Right lung (tissue), 10 donors: ENCODE measurements at places on chromosomes 16 and 17.

DNA sequence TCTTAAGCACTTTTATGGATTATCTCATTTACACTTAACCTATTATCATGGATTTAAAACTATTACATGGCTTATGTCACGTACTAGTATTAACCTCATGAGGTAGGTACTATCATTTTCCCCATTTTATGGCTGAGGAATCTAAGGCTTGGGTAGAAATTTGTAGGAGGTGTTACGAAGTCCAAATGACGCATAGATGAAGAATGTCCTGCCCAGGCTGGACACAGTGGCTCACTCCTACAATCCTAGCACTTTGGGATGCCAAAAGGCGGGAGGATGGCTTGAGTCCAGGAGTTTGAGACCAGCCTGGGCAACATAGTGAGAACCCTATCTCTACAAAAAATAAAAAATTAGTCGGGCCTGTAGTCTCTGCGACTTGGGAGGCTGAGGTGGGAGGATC, 4.8 kb upstream of the C1QL1 start:
- no peak for DNase-seq

GRCh38 chr16:70746040-70746707, 54.8 kb downstream of the VAC14 start:
- DNase-seq, result no peak

DNA sequence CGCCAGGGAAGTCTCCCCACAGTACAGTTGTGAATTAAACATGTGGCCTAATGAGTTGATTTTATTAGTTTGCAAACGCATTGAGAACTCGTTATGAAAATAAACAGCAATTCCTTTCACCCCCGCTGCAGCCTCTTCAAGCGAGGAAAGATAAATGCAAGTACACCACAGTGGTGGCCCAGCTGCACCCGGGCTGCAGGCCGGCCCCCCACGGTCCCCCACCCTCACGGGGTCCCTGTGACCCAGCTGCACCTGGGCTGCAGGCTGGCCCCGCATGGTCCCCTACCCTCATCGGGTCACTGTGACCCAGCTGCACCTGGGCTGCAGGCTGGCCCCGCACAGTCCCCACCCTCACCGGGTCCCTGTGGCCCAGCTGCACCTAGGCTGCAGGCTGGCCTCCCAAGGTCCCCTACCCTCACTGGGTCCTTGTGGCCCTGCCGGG, 32.2 kb downstream of the SDK2 start:
- DNase-seq, result no peak

DNA sequence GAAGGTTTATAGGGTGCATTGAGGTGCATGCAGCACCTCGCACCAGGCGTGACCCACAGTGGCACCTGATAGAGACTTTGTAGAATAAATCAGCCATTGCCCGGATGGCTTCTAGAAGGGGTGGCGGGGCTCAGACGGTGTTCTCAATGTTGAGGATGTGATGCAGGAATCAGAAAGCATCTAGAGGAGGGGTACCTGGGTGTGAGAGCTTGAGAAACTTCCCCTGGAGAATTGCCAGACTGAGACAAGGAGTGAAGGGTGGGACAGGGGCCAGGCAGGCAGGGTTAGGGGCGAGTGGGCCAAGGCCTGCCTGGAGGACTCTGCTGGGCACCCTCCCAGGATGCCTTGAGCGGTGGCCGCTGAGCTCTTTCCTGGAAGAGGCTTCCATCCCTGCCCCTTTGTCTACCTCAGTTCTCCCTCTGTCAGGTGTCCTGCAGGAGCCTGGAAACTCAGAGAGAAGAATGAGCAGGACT, 9.3 kb upstream of the ADGRG1 start:
- DNase-seq, result no peak

GRCh38 chr16:27398894-27399853, 2.8 kb upstream of the IL21R start:
- DNase-seq, result no peak

DNA sequence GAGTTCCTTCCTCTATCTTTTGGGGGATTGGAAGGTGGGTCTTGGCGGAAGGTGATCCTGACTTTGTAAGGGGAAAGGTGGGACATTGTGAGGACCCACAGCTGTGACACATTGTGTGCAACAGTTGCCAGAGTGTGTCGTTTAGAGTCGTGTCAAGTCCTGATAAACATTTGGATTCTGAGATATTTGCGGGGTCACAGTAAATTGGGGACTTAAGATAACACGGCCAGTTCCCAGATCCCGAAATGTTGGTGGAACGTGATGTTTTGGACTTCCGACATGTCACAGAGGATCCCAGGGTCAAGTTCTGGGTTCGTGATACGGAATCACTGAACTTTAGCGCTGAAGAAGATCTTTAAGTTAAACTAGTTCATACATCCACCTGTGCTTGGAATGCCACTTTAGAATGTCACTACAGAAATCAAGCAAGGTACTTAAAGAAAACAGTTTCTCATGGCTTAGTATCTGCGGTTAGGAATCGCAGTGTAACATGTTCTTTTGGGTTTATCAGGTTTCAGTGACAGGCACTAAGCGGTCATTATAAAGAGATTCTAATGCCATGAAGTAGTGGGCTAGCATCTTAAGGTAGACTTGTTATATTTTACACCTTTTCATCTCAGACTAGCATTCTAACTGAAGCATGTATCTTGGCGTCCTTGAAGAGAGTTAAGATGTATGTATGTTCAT, 815 bp downstream of the ATAD5 start:
- DNase-seq, result no peak

DNA sequence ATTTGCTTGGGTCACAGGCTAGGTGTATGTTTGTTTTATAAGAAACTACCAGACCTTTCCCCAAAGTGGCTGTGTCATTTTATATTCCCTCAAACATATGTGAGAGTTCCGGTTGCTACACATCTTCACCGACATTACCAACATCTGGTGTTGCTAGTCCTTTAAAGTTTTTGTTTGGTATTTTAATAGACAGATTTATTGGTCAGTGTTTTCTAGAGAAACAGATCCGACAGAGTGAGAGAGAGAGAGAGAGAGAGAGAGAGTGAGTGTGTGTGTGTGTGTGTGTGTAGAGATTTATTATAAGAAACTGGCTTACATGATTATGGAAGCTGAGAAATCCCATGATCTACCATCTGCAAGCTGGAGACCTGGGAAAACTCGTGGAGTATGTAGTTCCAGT, 31.0 kb downstream of the LDHD start:
- DNase-seq, result no peak

GRCh38 chr16:70591615-70592014, 54.7 kb upstream of the IL34 start:
- no peak for DNase-seq

DNA sequence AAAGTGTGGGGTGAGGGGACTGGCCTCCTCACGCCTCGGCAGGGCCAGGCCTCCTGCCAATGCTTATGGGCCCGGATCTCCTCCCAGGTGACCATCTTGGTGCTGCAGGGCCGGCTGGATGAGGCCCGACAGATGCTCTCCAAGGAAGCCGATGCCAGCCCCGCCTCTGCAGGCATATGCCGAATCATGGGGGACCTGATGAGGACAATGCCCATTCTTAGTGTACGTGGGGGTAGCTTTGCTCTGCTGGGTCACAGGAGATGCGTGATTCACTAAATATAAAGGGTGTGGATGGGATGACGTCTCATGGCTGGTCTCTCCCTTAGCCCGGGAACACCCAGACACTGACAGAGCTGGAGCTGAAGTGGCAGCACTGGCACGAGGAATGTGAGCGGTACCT, 19.5 kb downstream of the NUP85 start:
- no peak for DNase-seq

DNA sequence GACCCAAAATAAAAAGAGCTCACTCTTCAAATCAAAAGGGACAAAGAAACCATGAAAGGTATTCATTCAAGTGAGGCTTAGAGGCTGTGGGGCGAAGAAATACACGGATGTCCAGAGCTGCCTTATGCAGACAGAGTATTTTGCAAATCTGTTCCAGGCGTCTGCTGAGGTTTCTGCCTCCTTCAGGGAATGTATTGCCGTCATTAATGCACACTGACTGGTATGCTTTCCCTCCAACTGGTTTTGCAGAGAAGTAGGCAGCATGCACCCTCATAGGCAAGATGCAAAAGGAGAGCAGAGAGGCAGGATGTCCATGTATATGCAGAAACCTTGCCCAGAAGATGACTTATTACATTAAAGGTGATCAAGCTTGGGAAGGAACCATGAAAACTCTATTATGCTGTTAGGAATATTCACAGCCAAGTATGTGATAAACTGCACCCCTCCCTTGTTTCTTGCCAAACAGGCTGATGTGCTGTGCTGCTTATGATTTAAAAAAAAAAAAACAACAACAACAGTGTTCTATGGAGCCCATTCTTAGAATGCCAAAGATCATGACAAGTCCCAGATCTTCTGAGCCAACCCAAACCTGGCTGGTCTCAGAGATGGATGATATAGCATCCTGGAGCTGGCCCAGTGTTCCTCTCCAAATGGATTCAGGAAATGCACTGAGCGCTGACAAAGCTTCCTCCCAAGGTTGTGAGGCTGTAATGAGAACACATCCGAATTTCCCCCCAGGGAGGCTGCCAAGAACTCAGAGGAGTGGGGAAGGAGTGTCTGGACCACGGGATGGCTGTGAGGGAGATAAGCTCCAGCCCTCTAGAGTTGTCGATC, 77.6 kb upstream of the HLF start:
- no peak for DNase-seq

GRCh38 chr16:66032841-66033240, 333.6 kb upstream of the CDH5 start:
- no peak for DNase-seq

- peak; percentile 71 for DNase-seq
Observed at GRCh38 chr16:67177743-67178699, 5.7 kb downstream of the MATCAP1 start.

DNA sequence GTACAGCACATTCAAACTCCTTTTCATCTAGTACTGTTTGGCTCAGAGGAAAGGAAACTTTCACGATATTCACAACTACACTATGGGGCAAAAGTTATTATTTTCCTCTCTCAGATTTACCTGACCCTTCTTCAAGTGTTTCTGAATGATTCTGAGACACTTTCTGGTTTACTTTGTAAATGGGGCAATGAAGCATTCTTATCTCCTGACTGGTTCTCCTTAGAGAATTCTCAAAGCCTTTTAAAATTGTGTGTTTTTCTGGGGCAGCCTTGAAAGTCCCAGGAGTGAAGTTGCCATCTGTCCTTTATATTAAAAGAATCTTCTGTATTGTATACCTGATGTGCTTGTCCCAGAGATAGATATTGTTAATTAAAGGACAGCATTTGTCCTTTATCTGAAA, 264.9 kb downstream of the FTO start:
- DNase-seq, result no peak

DNA sequence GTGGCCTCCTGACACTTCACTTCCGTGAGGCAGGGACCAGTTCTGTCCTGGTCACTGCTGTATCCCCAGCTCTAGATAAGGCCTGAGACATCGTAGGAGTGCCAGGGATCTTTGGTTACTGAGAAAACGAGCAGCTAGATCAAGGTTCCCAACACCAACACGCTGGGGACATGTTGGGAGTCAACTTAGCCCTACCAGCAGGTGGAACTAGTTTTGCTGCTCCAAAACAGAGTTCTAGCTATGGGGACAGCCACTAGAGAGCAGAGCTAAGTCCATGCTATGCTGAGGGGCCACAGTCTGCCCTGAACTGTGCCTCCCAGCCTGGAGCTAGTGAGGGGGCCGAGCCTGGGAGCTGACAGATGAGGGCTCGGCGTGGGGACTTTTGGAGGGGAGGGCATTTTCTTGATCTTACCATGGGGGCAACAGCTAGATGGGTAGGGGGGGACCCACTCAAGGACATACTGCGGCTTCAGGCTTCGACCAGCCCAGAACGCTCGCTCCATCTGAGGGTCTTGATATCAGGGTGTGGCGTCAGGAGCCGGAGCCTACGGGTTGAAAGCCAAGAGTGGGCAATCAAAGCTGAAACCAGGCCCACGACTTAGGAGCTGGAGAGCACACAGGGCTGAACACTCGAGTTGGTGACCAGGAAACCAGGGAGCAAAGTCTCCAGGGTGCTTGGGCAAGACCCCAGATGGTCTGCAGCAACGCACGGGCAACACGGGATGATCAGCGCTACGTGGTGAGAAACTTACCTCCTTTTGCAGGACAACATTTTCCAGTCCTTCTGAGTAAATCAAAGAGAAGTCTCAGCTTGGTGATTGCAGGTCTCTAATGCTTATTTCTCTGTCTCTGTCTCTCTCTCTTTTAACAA, 13.4 kb downstream of the SNX20 start:
- no peak for DNase-seq

- no peak for DNase-seq
Observed at GRCh38 chr17:19322861-19323260, 39.7 kb downstream of the B9D1 start.

GRCh38 chr16:28191364-28191960, 20.3 kb downstream of the XPO6 start:
- DNase-seq, result no peak

DNA sequence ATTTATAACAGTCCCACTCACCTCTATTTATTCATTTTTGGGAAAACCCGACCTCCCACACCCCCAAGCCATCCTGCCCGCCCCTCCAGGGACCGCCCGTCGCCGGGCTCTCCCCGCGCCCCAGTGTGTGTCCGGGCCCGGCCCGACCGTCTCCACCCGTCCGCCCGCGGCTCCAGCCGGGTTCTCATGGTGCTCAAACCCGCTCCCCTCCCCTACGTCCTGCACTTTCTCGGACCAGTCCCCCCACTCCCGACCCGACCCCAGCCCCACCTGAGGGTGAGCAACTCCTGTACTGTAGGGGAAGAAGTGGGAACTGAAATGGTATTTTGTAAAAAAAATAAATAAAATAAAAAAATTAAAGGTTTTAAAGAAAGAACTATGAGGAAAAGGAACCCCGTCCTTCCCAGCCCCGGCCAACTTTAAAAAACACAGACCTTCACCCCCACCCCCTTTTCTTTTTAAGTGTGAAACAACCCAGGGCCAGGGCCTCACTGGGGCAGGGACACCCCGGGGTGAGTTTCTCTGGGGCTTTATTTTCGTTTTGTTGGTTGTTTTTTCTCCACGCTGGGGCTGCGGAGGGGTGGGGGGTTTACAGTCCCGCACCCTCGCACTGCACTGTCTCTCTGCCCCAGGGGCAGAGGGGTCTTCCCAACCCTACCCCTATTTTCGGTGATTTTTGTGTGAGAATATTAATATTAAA, 638 bp upstream of the TMEM88 start:
- DNase-seq, result no peak

DNA sequence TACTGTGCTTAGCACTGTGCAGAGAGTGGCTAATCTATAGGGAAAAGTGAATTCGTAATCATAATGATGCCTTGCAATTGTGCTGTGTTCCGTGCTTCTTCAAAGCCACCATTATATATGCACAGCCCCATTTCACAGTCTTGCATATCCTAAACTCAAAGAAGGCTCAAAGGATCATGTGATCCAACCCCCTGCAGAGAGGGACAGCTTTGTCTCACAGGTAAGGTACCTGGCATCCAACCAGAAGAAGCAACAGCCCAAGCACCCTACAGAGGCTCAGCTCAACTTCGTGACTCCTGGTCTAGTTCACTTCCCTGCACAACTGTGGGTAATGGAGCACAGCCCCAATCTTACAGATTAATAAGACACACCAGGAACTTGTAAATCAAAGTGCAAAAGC, 124.0 kb downstream of the ZNF423 start:
- DNase-seq, result no peak
